ENCODE measurements at places on chromosomes 16 and 17. TPM values are rescaled to one million over a fixed set of nuclear protein-coding genes. Genes with fewer than 3 reads are reported as not detected.

Gene ZNF205
- polyA plus RNA-seq, result 22.6 TPM

Gene TLCD1
- 17.2 TPM for polyA plus RNA-seq

Gene CCL2
- 14.8 TPM for polyA plus RNA-seq

Gene SPN
- polyA plus RNA-seq, result 2.5 TPM

Gene SLC16A11
- polyA plus RNA-seq, result 0.62 TPM

Gene LRRC37A
- 7.8 TPM for polyA plus RNA-seq

Gene ZNF276
- polyA plus RNA-seq, result 35.1 TPM

Gene ITGB4
- 11.4 TPM for polyA plus RNA-seq

DNA sequence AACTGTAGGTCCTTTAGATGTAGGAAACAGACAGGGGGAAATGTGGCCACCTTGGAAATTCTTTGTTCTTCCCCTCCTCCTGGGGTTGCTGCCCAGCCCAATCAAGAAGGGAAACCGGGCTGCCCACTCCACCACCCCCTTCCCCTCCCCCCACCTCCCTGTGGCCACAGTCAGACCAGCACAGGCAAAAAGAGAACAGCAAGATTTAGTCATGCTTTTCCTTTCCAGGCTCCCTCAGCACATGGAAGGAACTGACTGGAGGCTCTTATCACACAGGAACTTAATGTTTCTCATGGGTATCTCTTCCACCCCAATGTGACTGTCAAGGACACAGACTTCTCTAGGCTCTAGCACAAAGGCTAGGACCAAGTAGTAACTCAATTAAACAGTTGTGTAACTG is 3.0 kb upstream of the CCL1 start:
- DNase-seq, result no peak

DNA sequence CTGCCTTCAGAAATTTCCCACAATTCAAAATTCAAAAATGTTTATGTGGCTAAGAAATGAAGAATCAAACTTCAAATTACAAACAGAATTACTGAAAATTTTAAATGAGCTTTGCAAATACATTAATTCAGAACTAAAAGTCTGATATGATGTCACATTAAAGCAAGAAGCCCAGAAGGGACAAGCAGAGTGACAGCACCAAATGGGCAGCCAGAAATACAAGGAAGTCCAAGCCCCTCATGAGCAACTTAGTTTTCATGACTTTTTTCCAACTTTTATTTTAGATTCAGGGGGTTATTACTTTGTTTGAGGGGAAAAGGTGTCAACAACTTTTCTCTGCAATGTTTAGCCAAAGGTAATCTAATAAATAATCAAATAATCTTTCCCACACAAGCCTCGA is 21.5 kb downstream of the UBE2G1 start:
- no peak for DNase-seq

- DNase-seq, result no peak
Observed at GRCh38 chr16:50884066-50884860, 142.4 kb downstream of the CYLD start.

- no peak for DNase-seq
Observed at GRCh38 chr16:55552621-55553020, 13.9 kb upstream of the CAPNS2 start.

- DNase-seq, result no peak
Observed at GRCh38 chr17:45813048-45813725, 29.1 kb downstream of the CRHR1 start.

GRCh38 chr16:30551781-30552180 is 6.4 kb downstream of the ZNF764 start:
- DNase-seq, result no peak

DNA sequence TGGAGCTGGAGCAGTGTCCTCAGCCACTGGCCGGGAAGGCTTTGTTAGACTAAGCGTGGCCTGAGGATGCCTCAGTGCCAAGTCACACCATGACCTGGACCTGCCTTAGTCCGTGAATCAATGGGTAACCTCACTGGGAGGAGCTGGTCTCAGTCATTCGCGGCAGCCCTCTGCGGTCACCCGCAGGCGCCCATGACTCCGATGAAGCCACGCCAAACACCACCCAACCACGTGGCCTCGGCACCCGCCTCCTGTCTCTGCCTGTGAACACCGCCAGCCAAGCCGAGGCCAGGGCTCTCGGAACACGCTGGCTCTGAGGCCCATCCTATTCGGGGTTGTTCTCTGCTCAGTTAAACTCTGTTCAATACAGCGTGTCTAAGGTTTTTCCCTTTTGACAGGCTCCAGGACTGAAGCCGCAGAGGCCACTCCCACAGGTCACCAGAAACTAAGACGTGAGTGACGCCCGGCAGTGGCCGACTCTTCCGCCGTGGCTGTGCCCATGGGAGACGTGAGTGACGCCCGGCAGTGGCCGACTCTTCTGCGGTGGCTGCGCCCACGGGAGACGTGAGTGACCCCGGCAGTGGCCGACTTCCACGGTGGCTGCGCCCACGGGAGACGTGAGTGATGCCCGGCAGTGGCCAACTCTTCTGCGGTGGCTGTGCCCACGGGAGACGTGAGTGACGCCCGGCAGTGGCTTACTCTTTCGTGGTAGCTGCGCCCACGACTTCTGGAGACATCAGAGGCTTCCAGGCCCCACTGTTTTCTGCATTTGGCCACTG is 16.8 kb upstream of the PABPN1L start:
- DNase-seq, result no peak

GRCh38 chr16:53417011-53417410 is 17.3 kb upstream of the RBL2 start:
- DNase-seq, result no peak

GRCh38 chr17:82105417-82105881 is 7.4 kb upstream of the FASN start:
- DNase-seq, result no peak

- DNase-seq, result no peak
Observed at GRCh38 chr17:80224683-80225082, 4.5 kb downstream of the SLC26A11 start.

All from left renal cortex interstitium (tissue), 4 donors.